ENCODE measurements at places on chromosomes 1 and 21.

DNA sequence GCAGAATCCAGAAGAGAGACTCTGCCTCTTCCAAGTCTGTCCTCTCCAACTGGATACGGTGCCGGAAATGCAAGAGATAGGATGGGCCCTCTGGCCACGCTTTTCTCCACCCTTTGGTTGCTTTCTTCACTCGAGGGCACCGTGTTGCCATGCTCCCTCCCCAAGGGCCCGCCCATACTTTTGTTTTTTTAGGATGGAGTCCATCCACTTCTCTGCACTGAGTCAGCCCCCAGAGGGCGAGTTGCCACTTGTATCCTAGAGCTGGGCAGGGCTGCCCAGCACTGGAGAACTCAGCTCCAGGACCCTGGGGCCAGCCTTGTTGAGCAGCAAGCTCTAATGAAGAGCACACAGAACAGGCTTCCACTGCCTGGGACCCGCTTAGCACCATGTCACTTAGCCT is 25.5 kb downstream of the IFNGR2 start:
- no peak for DNase-seq

- DNase-seq, result no peak
Measured at GRCh38 chr21:24759348-24760075, 847.8 kb downstream of the MRPL39 start.

DNA sequence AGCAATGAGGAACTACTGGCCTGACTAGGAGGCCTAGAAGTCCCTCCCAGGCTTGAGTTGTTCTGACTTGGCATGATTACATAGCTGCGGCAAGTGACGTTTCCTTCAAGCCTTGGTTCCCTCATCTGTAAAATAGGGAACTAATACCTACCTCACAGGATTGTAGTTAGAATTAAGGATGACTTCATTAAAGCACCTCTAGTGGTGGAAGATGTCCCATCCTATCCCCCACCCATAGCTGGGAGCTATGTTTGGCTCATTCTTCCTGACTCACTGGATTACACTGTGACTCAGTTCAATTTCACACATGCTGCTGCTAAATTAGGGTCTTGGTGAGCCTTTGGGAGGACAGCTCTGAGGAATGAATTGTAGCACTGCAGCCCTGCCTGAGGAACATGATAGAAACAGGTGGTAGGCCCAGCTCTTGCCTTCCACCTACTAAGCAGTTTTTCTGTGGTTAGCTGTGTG is 6.0 kb upstream of the SHISA4 start:
- peak; percentile 39 for DNase-seq

DNA sequence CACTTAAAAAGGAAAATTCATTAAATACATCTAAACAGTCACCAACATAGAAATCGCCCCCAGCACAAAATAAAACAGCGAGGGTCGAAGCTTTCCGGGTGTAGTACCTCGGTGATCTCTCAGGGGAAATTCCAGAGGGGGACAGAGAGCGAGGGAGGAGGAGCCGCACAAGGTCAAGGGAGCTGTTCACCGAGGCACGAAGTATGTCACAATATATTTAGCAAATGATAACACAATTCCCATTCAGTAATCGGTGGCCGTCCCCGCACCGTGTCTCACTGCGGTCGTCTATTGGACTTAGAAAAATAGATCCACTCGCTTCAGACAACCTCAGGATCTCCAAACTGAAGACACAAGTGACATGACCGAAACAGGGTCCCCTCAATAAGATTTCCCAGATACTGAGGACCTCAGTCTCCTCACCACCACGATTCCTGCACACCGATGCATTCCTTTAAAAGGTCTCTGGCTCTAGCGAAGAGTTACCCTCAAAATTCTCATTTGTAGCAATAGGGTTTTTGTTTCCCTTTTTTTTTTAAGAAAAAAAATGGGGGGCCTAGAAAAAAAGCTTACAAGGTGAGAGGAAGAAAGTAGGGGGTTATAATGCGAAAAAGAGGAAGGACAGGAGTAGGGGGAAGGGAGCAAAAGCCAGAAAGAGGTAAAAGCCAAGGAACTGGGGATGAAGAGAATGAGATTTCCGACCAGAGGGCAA is 1.1 kb downstream of the LPGAT1 start:
- no peak for DNase-seq

DNA sequence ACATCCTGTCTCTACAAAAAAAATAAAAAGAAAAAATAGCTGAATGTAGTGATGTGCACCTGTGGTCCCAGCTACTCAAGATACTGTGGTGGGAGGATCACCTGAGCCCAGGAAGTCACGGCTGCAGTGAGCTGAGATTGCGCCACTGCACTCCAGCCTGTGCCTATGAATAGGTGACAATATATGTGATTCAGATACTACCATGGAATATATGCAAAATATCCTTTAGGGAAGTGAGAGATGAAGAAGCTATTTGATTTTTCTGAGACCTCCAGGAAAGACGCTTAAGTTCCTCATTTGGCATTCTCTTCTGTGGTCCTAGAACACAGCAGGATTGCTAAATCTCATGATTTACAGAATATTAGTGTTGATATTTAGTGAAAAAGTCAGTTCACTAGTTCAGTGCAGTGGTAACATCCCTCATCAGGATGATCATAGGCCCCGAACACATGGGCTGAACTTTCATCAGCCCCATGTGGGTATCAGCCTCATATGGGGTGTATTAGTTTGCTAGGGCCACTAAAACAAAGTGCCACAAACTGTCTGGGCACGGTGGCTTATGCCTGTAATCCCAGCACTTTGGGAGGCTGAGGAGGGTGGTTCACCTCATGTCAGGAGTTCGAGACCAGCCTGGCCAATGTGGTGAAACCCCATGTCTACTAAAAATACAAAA is 6.0 kb upstream of the VASH2 start:
- no peak for DNase-seq

DNA sequence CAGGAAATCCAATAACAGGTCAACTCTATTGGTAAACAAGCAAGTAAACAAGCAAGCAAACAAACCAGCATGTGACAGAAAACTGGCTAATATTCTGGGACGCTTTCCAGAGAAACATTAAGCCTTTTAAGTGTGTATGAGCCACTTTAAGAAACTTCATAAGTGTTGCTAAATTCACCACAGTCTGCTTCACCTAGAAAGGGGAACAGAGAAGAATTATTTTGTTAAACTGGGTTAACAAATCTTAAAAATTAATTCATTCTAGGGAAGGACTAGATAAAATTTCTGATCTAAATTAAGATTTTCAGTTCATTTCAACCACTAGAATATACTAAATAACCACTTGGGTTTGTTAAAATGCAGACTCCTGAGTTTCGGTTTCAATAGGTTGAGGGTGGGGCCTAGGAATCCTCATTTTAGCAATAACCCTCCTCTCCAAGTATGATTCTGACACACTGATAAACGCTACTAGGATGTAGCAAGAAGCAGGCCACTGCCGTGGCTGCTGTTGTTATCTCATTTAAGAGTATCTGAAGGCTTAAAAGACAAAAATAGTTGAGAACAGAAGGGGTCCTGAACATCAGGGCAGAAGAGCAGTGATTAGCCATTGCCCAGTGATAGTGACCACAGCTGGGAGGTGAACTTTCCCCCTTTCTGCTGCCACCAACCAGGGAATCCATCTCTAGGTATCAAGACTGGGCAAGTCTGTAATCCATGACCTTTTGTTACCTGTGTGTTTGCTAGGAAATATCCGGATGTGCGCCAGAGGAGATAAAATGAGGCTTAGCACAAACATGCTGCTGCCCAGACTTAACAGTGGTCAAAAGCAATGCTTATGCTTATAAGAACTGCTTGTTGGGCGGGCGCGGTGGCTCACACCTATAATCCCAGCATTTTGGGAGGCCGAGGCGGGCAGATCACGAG is 11.2 kb downstream of the CREG1 start:
- no peak for DNase-seq

DNA sequence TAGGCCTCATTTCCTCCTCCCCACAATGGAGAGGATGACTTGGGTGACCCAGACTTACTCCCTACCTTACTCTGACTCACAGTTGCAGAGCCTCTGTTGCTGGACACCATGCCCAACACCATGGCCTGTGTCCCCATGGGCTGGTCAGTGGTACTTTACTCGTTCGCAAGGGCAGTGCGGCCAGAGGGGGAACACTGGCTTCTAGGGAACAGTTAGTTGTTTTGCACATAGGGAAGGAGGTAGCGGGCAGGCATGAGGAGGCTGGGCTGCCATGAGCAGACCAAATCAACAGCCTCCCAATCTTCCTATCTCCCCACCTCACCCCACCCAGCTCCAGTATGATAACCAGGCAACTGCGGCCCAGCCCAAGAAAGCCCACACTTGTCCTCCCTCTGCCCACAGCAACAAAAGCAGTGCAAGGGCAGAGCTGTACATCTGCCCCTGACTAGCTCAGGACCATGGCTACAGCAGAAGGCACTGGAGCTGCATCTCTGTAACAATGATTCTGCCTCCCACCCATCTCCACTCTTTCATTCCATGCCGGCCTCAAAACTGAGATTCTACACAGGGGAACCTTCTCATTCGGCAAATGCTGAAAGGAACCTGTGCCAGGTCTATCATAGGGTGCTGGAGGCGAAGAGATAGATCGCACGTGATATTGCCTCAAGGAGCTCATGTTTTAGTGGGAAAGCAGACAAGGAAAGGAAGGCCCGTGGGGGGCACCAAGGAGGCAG is 18.6 kb downstream of the TAL1 start:
- no peak for DNase-seq

GRCh38 chr1:2557482-2558400 is 1.6 kb downstream of the TNFRSF14 start:
- no peak for DNase-seq

DNA sequence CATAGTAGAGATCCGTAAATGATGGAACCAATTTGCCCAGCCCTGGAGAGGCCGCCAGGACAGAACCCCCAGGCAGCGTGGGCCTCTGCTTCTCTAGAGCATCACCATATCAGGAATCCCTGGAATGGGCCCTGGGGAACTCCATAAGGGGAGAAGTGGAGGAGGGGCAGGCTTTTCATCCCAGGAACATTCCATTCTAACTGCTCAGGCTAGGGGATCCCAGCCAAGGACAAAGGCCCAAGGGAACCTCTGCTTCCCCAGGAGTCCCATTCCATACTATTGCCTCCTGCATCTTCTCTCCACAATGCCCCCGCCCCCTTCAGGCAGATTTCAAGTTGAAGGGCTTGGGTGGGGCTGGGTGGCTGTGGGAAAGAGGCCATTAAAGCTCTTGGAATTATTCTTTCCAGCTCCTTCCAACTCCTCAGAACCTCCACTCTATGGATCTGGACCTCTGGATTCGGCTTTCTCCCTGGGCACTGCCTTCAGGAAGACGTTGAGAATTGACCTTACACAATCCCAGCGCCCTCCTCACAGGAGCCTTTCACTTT is 6.0 kb downstream of the TRNP1 start:
- no peak for DNase-seq

DNA sequence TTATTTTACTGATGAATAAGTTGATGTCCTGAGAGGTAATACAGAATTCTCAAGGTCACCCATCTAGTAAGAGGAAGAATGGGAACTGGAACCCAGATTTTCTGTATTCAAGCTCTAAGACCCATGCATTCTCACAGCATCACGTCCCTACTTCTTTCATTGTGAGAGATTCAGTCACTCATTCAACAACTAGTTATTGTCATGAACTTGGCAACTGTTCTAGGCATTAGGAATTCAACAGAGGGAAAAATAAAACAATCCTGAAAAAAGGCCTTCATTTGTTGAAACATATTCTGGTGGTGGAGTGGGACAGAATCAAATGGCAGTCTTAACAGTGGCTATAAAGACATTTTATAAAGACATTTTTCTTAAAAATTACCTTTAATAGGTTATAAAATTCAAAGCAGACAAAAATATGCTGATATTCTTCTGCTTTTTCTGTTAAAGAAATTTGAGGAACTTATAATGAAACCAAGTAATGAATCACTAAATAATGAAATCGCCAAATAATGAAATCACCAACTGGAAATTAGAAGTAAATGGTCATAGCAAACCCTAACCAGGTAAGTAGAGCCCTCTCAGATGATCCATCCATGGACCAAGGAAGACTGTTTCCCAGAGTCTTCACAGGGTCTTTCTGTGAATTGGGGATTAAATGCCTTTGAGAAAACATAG is 136.5 kb upstream of the DPYD start:
- DNase-seq, result no peak

GRCh38 chr1:172001288-172001687 is 160.0 kb downstream of the DNM3 start:
- no peak for DNase-seq

DNA sequence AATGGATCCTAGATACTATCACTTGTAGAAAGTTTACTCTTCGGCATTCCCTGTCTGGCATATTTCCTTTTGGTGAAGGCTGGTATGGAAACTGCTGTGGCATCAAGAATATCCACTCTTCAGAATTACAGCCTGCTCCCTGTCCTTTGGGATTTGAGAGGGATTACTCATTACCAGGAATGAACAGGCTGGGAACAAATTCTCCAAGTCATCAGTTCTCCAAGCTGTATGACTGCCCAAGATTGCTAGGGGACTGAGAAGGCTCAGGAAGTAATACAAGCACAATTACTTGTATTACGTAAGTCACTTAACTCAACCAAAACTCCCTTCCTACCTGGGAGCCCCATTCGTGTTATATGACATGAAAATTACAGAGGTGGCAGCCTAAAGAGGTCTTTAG is 49.6 kb downstream of the CD58 start:
- no peak for DNase-seq

GRCh38 chr1:15023205-15023604 is 130.3 kb upstream of the TMEM51 start:
- DNase-seq, result no peak

DNA sequence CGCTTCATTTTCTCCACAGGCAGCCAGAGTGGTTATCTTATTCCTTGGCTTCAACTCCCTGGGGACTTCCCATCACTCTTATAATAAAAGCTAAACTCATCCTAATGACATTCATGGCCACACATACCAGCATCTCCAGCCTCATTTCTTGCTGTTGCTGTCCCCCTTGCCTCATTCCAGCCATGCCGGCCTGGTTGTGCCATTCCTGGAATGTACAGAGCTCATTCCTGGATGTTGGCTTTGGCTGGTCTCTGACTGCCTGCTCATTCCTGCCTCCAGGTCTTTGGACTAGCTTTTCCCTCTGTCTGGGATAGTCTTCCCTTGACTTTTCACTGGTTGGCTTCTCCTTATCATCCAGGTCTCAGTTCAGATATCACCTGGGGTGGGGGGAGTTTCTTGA is 2.4 kb upstream of the PEF1 start:
- no peak for DNase-seq

DNA sequence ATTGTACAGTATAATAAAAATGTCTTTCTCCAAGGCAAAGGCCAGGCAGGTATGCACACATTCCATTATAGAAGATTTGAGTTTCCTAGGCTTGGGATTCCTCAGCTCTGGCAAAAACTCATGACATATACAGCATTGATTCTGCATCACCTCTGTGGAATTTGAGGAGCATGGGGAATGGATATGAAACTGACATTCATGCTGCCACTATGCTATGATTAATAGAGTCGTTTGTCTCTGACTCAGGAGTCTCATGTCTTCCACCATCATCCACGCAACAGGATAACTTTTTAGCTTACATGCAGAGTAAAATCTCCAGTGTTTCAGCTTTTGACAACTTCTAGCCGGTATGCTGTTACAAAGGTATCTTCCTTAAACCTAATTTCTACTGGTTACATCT is 49.8 kb upstream of the ADORA3 start:
- no peak for DNase-seq

DNA sequence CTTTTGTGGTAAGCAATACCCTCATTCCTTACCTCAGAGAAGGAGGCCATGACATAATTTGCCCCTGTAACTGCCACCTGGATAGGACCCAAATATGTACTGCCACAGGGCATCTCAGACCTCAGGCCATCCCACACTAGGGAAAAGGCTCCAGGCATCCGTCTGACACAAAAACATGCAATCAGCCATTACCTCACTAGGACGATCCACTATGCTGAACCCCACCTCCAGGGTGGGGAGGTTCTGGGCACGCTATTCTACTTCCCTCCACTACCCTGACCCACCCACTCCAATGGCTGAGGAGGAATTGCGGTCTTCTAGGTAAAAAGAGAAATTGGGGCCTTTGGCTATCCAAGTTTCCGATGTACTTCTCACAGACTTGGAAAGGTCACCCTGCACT is 53.6 kb downstream of the ERI3 start:
- DNase-seq, result no peak

Measured in GM10248 (cell line).